ENCODE measurements at places on chromosomes 2 and 18.

- no peak for DNase-seq
These were observed 10.4 kb upstream of the SFTPB start for GRCh38 chr2:85678377-85678776.

GRCh38 chr2:96345438-96345837, 9.9 kb downstream of the NCAPH start:
- DNase-seq: no peak

DNA sequence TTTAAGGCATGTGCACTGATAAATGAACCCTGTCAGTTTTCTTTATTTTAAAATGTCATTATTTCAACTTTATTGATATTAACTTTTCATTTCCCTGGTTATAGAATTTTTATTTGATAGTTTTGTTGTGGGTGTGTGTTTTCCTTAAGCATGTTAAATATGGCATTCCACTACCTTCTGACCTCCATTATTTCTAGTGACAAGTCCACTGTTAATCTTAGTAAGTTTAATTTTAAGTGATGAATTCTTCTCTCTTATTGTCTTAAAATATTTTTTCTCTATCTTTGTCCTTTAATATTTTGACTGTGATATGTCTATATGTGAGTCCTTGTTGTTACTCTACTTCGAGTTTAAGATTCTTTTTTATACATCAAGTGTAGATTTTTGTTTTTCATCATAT, 685.7 kb downstream of the GALR1 start:
- no peak for DNase-seq

GRCh38 chr2:147628971-147629421, 215.8 kb upstream of the ACVR2A start:
- DNase-seq: no peak

GRCh38 chr18:28766027-28766426, 589.1 kb upstream of the CDH2 start:
- DNase-seq: no peak

All from AG09319 (cell line).